BE2C (cell line): ENCODE measurements at places on chromosomes 7 and 10.

- peak; percentile 46 for DNase-seq
Measured at GRCh38 chr7:108211382-108212201, 81.4 kb upstream of the LAMB4 start.

GRCh38 chr7:78323118-78323517 lies 524.5 kb downstream of the PHTF2 start:
- DNase-seq, result no peak

GRCh38 chr10:125661941-125662515 lies 20.9 kb downstream of the TEX36 start:
- no peak for DNase-seq

DNA sequence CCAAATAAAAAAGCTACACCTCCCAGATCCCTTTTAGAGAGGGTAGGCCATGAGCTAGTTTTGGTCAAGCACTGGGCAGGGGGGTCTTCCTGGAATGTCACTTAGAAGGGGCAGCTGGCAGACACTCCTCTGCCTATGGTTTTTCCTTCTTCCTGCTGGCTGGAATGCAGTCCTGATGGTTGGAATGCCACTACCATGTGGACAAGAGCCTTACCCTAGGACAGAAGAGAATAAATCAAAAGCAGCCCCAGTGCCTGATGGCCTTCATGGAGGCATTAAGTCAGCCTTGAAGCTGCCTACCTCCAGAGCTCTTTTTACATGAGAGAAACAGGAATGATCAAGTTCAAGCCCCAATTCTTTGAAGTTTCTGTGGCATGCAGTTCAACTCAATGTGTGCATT lies 43.5 kb upstream of the SORBS1 start:
- DNase-seq, result no peak

- DNase-seq, result no peak
Measured at GRCh38 chr7:69504733-69505420, 93.4 kb upstream of the AUTS2 start.

- DNase-seq, result no peak
Measured at GRCh38 chr7:7110706-7111105, 71.6 kb upstream of the C1GALT1 start.

DNA sequence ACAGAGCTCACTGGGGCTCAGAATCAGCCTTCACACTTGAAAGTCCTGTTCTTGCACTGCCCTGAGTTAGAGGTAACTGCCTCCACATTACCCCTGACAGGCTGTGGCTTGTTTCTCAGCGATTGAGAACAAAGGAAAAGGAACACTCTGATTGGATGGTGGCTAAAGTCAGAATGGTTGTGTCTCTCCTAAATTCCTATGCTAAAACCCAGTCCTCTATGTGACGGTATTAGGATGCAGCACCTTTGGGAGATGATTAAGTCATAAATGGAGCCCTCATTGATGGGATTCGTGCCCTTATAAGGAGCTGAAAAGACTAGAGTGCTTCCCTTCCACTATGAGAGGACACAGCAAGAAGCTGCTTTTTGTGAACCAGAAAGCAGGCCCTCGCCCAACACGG lies 38.9 kb upstream of the DGKI start:
- DNase-seq, result no peak

DNA sequence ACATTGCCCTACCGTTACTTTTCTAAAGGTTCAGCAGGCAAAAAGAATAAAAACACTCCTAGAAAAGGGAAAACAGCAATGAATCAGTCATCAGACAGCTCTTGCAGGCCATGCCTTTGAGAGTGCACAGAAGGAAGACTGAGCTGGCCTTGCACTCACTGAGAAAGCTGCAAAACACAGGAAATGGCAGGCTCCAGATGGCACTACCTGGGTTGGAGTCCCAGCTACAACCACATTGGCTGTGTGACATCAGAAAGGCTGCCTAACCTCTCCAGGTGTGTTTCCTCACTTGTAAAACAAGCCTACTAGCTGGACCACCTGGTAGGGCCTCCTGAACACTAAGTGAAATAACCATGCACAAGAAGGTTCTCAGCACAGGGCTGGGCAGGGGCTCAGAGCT lies 113.7 kb downstream of the SFMBT2 start:
- no peak for DNase-seq

DNA sequence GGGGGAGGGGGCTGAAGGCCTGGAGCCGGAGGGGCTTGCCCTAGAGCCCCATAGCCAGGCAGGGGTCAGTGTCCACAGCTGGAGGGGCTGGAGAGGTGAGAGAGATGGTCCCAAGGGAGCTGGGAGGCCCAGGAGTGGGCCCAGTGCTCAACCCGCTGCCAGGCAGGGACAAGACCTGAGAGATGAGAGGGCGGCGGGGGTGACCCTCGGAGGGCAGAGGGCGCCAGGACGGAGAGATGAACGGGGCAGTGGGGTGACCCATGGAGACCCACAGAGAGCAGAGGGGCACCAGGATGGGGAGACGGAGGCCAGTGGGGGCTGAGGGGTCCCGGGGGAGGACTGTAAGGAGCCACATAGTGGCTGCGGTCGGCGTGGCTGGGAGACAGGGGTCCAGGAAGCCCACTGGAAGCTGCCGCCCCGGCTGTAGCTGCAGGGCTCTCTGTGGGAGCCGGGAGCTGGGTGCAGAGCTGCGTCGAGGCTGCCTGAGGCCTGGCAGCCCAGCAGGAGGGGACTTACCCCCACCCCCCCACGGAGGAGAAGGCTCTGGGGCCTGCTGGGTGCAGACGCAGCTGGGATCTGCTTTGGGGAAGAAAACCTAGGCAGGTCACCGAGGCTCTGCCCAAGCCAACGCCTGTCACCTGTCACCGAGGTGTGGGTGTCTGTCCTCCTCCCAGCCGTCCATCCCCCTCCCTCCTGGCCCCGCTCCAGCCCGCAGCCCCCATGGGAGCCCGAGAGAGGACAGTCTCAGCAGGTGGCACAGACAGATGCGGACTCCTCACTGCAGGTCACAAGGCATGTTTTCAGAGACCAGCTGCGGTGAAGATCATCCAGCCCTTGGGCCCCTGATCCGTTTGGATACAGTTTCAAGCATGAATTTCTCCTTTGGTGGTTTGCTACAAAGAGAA lies 25.1 kb downstream of the PWWP2B start:
- peak; percentile 55 for DNase-seq

GRCh38 chr7:155269766-155270585 lies 27.7 kb upstream of the INSIG1 start:
- DNase-seq, result no peak

DNA sequence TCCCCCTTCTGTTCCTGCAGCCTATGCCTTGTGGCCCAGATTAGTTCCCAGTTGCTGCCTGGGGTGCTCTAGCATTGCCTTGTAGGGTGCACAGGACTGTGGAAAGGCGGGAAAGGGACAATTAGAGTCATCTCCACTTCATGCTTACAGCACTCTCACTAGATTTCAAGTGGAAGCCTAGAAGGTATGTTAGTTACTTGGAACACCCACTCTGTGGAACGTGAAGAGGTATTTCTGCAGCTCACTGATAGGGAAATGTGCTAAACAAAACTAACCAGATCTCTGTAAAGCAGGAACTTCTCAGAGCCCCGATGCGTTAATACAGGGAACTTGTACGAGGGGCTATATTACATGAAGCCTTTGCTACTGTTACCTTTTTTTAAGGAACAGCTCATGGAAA lies 19.4 kb downstream of the STMP1 start:
- no peak for DNase-seq

DNA sequence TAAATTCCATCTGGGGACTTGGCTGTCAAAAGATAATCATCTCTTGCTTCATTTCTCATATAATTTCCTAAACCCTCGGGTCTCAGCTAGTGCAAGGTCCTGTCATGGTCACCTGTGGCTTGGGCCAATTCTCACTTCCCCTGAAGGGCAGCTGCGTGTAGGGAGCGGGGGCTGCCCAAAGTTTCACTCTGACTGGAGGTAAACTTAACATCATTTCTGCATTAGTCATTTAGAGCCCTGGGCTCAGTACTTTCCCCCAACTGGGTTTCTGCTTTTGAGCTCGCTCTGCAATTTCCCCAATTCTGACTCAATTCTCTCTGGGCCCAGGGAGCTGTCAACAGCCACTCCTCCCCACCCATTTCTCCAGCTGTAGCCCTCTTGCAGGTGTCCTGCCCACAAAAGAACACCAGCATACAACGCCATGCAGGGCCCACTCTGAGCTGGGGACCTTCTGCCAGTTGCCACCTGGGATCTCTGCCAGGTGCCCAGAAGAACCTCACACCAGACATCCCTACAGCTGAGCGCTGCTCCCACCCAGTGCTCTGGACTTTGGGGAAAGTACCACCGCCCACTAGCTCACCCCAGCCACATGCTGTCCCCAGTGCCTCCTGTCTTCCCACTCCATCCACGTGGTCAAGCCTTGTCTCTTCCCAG lies 37.9 kb downstream of the VOPP1 start:
- no peak for DNase-seq

DNA sequence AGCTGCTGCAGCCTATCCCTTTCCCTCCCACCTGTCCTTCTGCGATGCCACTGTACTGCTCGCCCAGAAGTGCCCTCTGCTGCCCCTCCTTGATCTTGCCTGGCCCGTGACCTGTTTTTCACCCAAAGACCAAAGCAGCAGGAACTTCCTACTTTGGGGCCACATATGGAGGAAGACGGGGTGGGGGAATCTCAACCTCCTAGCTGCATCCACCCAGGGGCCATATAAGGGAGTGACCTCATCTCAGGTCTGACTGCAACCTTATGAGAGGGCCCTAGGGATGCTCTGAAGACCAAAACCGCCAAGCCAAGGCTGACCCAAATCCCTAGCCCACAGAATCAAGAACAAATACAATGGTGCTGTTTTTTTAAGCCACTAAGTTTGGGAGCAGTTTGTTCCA lies 15.7 kb downstream of the PRKCQ start:
- no peak for DNase-seq

DNA sequence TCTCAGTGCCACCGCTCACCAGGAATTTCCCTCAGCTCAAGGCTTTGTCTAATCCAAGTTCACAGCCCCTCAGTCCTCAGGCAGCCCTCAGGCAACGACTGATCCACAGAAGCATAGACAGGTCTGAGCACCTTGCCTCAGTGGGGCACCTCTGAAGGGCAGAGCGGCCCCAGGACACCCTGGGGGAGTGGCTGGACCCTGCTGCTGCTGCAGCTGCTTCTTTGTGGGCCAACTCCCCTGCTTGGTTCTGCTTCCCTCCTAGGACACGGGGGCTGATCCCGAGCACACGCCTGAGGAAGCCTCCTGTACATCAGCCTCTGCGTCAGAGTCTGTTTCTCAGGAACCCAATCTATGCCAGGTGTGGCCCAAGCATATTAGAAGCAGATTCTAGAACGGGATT lies 16.2 kb downstream of the CUZD1 start:
- DNase-seq, result no peak

GRCh38 chr7:138089080-138089901 lies 13.0 kb downstream of the AKR1D1 start:
- DNase-seq, result no peak

DNA sequence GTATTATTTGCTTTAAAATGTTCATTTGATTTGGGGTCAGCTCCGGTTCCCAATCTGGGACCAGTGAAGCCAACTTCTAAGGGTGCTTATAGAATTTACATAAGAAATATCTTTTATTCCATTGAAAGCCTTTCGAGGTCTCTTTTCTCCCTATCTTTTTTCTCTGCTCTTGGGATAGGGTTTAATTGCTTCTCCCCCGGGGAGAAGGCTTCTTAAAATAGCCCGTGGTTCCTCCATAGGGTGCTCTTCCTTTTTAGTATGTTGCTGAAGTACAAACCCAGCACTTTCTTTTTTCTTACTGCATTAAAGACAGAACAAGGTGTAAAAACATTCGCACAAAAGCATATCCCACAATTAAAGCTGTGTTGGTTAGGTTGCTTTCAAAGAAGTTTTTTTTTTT lies 107.5 kb downstream of the POU6F2 start:
- no peak for DNase-seq

- no peak for DNase-seq
Measured at GRCh38 chr10:35606430-35606829, 1.3 kb downstream of the GJD4 start.

DNA sequence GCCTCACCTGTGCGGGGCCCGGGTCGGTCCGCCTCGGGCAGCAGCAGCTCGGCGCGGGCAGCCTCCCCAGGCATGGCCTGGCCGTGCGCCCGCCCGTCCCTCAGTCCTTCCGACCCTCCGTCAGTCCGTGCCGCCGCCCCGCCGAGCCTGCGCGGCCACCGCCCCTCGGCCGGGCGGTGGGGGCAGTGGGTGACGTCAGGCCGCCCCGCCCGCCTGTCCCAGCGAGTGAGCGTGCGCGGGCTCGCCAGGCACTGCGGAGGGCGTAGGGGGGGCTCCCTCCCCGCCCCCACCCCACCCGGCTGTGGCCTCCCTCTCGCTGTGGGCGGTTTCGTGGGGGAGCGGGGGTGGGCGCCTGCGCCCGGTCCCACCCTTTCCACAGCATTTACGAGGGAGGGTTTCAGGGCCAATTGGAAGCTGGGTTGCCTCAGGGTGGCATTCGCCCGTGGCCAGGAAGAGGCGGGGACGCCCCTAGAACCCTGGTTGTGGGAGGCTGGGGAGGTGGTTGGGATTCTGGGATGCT lies at the start of gene NACAD:
Gene NACAD, minus strand, starts transcription at position 149 of the 520 bp plus-strand sequence. Its CDS starts 75 bp downstream, at position 74.
- peak; percentile 65 for DNase-seq

- peak; percentile 71 for DNase-seq
Measured at GRCh38 chr10:88913127-88913526, 33.1 kb downstream of the STAMBPL1 start.

- no peak for DNase-seq
Measured at GRCh38 chr7:67856046-67856445, 859.4 kb downstream of the TYW1 start.

DNA sequence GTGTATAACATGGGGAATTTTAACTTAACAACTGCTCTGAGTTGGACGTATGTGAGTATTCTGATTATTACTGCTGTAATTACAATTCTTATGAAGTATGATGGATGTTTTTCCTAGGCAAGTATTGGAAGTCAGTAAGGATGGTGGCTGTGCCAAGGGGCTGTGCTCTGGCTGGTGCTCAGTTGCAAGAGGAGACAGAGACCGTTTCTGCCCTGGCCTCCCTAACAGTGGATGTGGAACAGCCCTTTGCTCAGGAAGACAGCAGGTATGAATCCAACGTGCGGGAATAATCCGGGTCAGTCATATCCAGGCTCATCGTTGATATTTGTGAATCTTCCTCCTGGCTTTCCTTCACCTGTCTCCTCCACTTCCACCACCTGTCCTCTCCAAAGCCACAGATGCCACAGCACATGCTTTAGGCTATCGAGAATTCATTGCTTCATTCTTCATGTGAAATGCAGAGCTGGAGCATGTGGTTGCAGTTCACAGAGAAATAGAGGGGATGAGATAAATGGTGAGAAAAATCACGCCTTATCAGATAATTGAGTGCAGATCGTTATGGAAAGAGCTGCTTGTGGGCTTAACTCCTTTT lies 141.7 kb downstream of the TWIST1 start:
- DNase-seq, result no peak

- no peak for DNase-seq
Measured at GRCh38 chr7:17130281-17131059, 168.0 kb upstream of the AHR start.

- DNase-seq, result no peak
Measured at GRCh38 chr7:42914421-42915045, 2.7 kb upstream of the C7orf25 start.
